ENCODE measurements at places on chromosomes 1 and 21.

GRCh38 chr21:41927727-41928409, 25.9 kb downstream of the C2CD2 start:
- no peak for DNase-seq
- no peaks in the 10 kb centered on the region for H3K36me3 ChIP-seq
- no peaks in the 10 kb centered on the region for H3K27me3 ChIP-seq
- peaks cover 30% of the 10 kb centered on the region for H3K4me1 ChIP-seq
- no peak overlapping the region for H3K4me3 ChIP-seq

- no peaks in the 10 kb centered on the region for H3K4me1 ChIP-seq
- H3K27ac ChIP-seq = no peak overlapping the region
- H3K36me3 ChIP-seq = no peaks in the 10 kb centered on the region
- no peak for DNase-seq
These were observed 262.6 kb downstream of the SIPA1L2 start for GRCh38 chr1:232367293-232367692.

GRCh38 chr1:11807133-11807532, 1.1 kb downstream of the CLCN6 start:
- no peaks in the 10 kb centered on the region for H3K27me3 ChIP-seq
- peak overlapping the region; percentile 100 for H3K27ac ChIP-seq
- peak overlapping the region; percentile 100 for H3K4me3 ChIP-seq
- DNase-seq = no peak
- H3K4me1 ChIP-seq = peaks cover 34% of the 10 kb centered on the region
- peaks cover 11% of the 10 kb centered on the region for H3K36me3 ChIP-seq

- DNase-seq = no peak
- H3K36me3 ChIP-seq = peaks cover 4% of the 10 kb centered on the region
- peaks cover 3% of the 10 kb centered on the region for H3K27me3 ChIP-seq
- H3K4me3 ChIP-seq = no peak overlapping the region
- H3K27ac ChIP-seq = no peak overlapping the region
These were observed 3.7 kb downstream of the AURKAIP1 start for GRCh38 chr1:1371364-1371745.

GRCh38 chr1:188006354-188006753, 1177.6 kb downstream of the PLA2G4A start:
- no peaks in the 10 kb centered on the region for H3K36me3 ChIP-seq
- H3K27me3 ChIP-seq = no peaks in the 10 kb centered on the region
- H3K4me3 ChIP-seq = no peak overlapping the region
- H3K27ac ChIP-seq = no peak overlapping the region
- no peak for DNase-seq

DNA sequence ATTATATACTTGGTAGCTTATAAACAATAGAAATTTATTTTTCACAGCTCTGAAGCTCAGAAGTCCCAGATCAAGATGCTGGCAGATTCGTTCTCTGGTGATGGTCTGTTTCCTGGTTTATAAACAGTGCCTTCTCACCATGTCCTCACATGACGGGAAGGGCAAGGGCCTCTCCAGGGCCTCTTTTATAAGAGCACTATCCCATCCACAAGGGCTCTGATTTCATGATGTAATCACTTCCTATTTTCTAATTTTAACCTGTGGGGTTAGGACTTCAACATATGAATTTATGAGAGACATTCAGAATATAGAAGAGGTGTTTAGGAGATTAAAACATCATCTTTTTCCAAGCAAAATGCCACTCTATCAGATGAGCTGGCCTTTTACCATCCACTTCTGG, 32.1 kb upstream of the PLPPR4 start:
- peaks cover 9% of the 10 kb centered on the region for H3K27me3 ChIP-seq
- H3K27ac ChIP-seq = no peak overlapping the region
- no peak overlapping the region for H3K4me3 ChIP-seq
- no peak for DNase-seq
- H3K4me1 ChIP-seq = peaks cover 6% of the 10 kb centered on the region

- no peak overlapping the region for H3K4me3 ChIP-seq
- H3K36me3 ChIP-seq = no peaks in the 10 kb centered on the region
- H3K4me1 ChIP-seq = no peaks in the 10 kb centered on the region
- DNase-seq = no peak
These were observed 52.8 kb upstream of the USP25 start for GRCh38 chr21:15676935-15677334.

DNA sequence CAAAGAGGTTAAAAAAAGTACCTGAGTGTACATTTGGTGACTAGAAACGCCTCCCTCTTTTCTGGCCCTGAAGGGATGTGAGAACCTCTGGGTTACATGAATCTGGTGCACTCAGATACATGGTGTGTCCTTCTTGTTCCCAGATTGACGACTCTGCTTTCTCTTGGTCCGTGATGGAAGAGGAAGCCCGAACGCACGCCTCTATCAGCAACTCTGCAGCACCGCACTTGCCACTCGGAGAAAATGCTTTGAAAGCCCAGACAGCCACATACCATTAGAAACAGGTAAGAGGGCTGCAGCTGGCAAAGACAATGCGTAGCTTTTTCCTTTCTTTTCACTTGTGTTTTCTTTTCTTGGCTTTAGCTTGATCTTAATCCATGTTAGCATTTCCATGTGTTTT, 21.1 kb upstream of the ZBTB21 start:
- H3K27ac ChIP-seq = no peak overlapping the region
- no peak for DNase-seq
- H3K36me3 ChIP-seq = no peaks in the 10 kb centered on the region
- peaks cover 3% of the 10 kb centered on the region for H3K27me3 ChIP-seq
- H3K4me3 ChIP-seq = no peak overlapping the region
- peaks cover under 1% of the 10 kb centered on the region for H3K4me1 ChIP-seq

DNA sequence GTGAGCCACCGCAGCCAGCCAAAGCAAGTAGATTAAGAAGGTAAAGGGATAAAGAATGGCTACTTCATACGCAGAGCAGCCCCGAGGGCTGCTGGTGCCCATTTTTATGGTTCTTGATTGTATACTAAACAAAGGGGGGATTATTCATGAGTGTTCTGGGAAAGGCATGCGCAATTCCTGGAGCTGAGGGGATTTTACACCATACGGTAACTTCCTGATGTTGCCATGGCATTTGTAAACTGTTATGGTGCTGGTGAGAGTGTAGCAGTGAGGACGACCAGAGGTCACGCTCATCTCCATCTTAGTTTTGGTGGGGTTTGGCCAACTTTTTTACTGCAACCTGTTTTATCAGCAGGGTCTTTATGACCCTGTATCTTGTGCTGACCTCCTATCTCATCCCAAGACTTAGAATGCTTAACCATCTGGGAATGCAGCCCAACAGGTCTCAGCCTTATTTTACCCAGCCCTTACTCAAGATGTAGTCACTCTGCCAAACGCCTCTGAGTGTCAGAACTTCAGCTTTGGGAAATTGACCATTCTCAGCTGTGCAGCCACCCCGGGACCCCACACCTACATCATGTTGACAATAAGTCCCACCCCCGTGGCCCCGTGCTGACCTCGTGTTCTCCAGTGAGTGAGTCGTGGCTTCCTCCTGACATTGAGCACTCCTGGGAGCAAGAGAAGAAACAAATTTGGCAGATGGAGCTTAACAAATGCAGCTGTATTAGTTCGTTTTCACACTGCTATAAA, 149.4 kb upstream of the COL6A1 start:
- peaks cover 28% of the 10 kb centered on the region for H3K4me1 ChIP-seq
- no peak for DNase-seq

- no peak for DNase-seq
- H3K4me3 ChIP-seq = no peak within 1 kb of the TSS
- peaks cover 47% of the 10 kb centered on the region for H3K27me3 ChIP-seq
- H3K27ac ChIP-seq = no peak within 1 kb of the TSS
These were observed at the start of gene C1orf87 for GRCh38 chr1:60073605-60074278. Gene C1orf87, minus strand, starts transcription at chr1:60073770. Its CDS starts 1,127 bp downstream, at chr1:60072643.

GRCh38 chr1:215970406-215970805, 403.3 kb downstream of the KCTD3 start:
- DNase-seq = no peak
- H3K27ac ChIP-seq = no peak overlapping the region
- H3K36me3 ChIP-seq = no peaks in the 10 kb centered on the region
- H3K27me3 ChIP-seq = peaks cover 17% of the 10 kb centered on the region

DNA sequence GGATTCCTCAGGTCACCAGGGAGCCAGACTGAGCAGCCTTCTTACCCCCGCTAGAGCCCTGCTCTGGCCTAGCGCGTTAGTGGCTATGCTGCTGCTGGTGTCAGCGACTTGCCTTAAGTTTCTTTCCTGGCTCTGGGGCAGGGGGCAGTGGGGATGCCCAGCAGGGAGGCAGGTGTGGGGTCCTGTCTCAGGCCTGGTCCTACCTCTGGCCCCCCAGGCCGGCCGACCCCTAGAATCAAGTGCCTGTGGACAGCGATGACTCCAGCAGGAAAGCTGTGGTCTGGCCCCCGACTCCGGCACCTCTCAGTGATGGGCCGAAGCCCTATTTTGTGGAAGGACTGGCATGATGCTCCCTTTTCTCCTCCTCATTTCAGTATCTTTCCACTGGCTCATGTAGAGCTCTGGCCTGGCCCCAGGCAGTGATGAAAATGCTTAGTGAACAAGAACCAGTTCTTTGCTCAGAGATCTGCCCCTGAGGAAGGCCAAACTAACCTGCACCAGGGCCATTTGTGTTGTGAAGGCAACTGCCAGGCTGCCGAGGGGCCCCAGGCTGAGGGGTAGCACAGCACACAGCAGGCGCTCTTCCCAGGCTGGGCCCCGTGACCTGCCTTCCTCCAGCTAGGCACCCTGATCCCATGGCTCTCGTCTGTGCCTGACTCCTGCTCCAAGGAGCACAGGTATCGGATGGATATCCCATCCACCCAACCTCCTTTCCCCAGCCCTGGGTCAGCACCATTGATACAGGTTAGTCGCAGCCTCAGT, 23.7 kb downstream of the MRPL37 start:
- H3K4me1 ChIP-seq = peaks cover 31% of the 10 kb centered on the region
- H3K27me3 ChIP-seq = no peaks in the 10 kb centered on the region
- peak overlapping the region; percentile 66 for H3K27ac ChIP-seq
- DNase-seq = no peak

DNA sequence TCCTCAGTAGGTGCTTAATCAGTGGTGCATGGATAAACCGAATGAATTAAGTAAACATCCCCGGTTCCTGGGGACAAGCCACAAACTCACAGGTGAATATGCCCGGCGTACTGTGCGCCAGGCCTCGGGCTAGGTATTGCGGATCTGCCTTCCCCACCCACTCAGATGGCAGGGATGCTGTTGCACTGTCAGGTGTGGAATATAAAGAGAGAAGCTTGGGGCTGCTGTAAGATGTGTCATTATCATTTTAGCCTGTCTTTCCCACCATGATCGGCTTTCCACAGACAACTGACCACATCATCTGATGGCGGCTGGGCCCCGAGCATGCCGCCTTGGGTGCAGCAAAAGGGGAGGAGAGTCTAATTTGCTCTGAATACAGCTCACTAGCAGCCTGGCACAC, 45.4 kb upstream of the LRP8 start:
- H3K4me3 ChIP-seq = no peak overlapping the region
- no peaks in the 10 kb centered on the region for H3K36me3 ChIP-seq
- no peak overlapping the region for H3K27ac ChIP-seq
- peaks cover 15% of the 10 kb centered on the region for H3K27me3 ChIP-seq

- H3K4me3 ChIP-seq = no peak overlapping the region
- H3K27ac ChIP-seq = no peak overlapping the region
- DNase-seq = no peak
- H3K36me3 ChIP-seq = peaks cover 24% of the 10 kb centered on the region
These were observed 24.2 kb downstream of the SNRNP40 start for GRCh38 chr1:31272369-31272768.

All from type B pancreatic cell (in vitro differentiated cells).